ENCODE measurements at places on chromosomes 11 and 22.

DNA sequence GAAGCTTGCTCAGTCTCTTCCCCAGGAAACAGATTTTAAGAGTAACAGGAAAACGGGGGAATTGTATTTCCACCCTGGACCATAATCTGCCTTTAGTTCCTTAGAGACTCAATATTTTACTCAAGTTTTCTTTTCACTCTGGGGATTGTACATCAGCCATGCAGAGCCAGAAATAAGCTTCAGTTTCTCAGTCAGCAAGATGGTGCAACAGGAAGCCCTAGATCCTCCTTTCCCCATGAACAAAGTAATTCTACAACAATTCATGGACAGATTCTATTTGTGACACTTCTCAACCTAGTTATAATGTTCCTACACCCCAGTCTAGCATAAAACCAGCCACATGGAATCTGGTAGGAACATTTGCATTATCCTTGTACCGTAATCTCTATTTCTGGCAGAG lies 24.7 kb downstream of the OR8B2 start:
- DNase-seq, result no peak

DNA sequence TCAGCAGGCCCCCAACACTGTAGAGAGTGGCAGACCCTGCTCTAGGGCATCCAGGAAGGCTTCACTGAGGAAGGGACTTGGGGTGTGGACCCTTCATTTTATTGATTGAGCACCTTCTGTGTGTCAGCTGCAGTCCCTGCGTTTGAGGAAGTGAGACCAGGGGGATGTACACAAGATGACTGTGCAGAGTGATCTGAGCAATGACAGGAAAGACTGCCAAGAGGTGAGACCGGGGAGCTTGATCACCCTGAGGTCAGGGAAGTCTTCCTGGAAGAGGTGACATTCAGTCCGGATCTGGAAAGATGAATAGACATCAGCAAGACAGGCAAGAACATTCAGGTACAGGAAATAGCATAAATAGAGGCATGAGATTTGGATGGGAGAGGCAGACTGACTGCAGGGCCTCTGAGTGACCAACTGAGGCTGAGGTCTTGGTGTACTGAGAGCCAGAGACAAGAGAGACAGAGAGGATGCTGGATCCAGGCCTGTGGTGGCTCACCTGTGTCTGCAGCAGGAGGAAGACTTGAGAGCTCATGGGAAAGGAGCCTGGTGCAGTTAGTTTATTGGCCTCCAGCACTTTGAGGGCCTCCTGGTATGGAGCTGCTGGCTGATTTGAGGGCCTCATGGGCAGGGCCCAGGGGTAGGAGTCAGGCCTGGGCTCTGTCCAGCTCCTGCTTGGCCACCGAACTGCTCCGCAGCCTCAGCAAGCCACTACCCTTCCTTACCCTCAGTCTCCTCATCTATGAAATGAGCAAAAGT lies 5.2 kb downstream of the DGAT2 start:
- DNase-seq, result no peak

- no peak for DNase-seq
Observed at GRCh38 chr11:111472228-111472627, 40.0 kb downstream of the BTG4 start.

DNA sequence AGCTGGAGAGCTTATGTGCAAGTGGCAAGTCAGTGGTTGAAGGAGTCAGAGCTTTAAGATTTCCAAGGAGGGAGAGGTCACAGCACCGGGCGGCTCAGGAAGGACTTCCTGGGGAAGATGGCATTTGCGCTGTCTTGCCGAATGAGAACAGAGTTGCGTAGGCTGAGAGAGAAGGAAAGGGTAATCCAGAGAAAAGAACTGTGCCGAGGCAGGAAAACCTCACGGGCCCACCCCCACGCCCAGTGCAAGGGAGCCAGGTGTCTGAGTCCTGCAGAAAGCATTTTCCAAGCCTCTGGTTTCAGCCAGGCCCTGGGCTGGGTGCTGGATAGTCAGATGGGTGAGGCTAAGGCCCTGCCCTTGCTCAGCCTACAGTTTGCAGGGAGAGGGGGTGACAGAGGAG lies 3.2 kb upstream of the AP1B1 start:
- no peak for DNase-seq

DNA sequence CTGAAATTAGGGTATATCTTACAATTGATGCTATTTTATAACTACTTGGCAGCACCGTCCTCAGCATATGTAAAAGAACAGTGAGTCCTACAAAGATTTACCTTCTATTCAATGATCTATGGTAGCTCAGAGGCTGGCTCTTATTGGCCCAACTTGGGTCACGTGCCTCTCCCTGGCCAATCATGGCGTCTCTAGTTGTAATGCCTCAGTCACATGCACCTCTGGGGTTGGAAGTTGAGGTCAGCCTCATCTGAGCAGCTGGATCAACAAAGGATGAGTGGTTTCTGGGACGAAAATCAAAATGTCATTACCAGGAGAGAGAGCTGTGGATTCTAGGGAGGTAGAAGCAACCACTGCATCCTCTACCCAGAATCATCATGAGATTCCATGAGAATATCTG lies 22.9 kb upstream of the ASPHD2 start:
- DNase-seq, result no peak

DNA sequence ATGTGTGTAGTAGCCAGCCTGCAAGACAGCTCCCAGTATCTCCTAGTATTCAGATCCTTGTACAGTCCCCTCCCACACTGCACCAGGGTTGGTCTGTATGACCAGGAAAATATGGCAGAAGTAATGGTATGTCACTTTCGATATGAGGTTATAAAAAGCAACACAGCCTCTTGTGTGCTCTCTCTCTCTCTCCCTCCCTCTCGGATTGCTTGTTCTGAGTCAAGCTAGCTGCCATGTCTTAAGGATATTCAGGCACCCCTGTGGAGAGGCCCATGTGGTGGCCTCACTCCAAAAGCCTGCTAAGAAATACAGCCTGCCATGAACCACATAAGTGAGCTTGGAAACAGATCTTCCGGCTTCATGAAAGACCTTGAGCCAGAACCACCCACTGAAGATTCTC lies 25.4 kb downstream of the FXYD6 start:
- no peak for DNase-seq

GRCh38 chr22:32465661-32466060 lies 1.4 kb upstream of the BPIFC start:
- DNase-seq, result peak; percentile 28

DNA sequence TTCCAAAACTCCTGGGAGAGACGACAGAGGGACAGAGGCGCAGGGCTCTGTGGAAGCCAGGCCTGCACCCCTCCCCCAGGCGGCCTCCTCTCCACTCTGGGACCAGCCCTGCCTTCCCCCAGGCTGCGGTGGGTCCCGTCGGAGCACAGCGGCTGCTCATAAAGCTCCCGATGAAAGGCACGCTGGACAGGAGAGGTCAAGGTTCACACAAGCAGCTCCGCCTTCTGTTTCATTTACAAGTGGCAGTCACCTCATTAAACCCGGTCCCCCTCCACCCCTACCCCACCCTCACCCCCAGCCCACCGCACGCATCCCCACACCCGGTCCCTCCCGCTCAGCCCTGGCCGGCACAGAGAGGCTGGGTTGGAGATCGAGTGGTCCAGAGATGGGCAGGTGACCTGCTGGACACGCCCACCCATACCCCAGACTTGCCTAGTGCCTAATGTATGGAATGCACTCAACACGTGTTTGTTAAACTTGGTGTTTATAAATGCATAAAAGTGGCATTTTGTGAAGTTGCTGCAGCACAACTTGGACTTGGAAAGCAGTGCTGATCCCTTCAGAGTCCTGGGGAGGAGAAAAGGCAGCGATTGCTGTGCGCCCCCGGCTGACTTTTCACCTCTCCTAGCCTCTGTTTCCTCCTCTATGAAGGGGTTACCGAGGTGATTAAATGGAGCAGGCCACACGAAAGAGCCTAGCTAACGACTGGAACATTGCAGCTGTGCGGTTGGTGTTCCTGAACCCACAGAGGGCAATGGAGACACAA lies 26.0 kb downstream of the RPUSD4 start:
- DNase-seq, result no peak

GRCh38 chr11:8122173-8122764 lies 41.3 kb downstream of the TUB start:
- DNase-seq, result no peak

- DNase-seq, result no peak
Observed at GRCh38 chr11:119599864-119600541, 129.0 kb downstream of the NECTIN1 start.

- peak; percentile 43 for DNase-seq
Observed at GRCh38 chr11:36372101-36372771, 76.1 kb downstream of the PRR5L start.

DNA sequence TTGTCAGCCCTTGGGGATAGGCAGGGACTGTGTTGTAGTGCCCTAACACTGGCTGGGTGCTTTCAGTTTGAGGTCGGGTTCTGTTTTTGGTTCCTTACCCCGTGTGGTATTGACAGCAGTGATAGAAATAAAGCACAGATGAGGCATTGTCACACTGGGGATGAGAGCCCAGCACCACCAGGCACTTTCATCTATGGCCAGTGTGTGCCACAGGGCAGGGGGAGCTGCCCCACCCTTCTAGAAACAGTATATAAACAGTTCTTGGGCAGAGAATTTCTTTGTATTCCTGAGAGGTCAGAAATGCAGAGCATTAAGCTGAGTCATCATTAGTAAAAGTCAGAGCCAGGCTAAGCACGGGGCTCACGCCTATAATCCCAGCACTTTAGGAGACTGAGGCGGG lies 23.1 kb upstream of the CDC42EP2 start:
- DNase-seq, result peak; percentile 15

All from RCC 7860 (cell line).